ENCODE measurements at places on chromosomes 12 and 14.

- DNase-seq, result no peak
Measured at GRCh38 chr14:60632257-60632656, 17.0 kb downstream of the SIX1 start.

DNA sequence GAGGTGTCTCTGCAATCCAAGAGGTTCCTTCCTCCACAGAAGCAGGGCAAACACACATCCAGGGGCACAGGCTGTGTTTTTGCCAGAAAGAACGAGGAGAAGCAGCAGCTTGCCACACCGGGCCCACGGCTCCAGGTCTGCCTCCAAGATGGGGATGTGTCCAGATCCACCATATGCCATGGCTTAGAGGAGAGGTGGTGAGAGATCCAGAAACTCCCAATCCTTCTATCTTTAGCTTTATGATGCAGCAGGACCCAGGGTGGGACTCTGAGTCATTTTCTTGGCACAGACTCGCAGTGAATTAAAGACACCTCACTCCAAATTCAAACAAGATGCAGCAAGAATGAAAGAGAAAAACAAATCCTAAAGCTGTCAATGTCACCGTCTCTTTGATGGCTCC lies 481.4 kb upstream of the TMEM132C start:
- DNase-seq, result no peak

- no peak for DNase-seq
Measured at GRCh38 chr14:101797856-101798255, 36.3 kb downstream of the PPP2R5C start.

DNA sequence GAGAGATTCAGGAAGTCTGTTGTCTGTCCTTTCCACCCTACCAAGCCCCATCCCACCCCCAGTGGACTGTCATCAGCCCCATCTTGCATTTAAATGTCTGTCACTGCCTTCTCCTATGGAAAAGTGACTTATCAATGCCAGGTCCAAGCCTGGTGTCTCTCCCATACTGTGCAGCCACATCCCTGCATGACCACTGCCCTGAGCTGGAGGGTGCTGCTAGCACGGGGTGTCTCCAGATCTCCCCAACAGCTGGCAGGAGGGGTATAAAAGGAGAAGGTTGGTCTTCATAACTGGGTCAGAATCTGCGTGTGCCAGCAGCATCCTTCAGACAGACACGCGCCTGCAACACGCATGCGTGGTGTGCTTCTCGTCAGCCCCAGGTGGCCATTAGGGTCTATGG lies 154.4 kb upstream of the HIF1A start:
- DNase-seq, result no peak

DNA sequence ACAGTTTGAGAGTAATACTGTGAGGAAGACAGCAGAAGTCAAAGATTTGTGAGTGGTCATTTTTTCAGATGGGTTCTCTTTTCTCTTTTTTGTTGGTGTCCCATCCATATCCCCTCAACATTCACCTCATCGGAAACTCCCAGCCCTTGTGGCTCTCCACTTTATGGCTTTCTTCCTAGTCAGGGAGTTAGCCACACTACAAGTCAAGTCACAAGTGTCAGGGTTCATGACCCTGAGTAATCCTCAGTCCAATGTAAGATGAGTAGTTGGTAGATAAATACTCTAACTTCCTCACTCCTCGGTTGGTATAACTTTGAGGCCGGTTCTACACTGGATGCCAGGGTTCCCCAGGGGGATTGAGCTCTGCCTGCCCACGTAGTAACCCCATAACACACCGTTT lies 41.4 kb downstream of the PTGER2 start:
- no peak for DNase-seq

- no peak for DNase-seq
Measured at GRCh38 chr14:20781803-20782202, 735 bp downstream of the RNASE6 start.

GRCh38 chr14:67539116-67539515 lies 6.0 kb downstream of the PLEKHH1 start:
- no peak for DNase-seq

- no peak for DNase-seq
Measured at GRCh38 chr14:64763801-64764621, 59.8 kb downstream of the PLEKHG3 start.

DNA sequence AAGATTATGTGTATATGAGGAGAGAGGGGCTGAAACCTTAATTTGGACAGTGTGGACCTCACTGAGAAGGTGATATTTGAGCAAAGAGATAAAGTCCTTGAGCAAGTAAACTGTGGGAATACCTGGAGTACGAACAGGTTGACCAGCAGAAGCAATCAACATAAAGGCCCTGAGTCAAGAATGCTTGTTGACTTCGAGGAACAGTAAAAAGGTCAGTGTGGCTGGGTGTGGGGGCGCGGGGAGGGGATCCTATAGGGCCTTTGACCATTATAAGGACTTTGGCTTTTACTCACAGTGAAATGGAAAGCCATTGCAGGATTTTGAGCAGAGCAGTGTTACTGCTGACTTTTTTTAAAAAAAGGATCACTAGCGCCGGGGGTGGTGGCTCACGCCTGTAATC lies 34.7 kb upstream of the PPM1H start:
- no peak for DNase-seq

Measured in T-helper 2 cell treated with Interferon-gamma antibody and Interleukin-4, amounts not matched to agents 5 μg/mL and 100 μg/mL, for 36 hours (primary cell).